ENCODE measurements at places on chromosomes 13 and 19.

- peak; percentile 82 for DNase-seq
Observed at GRCh38 chr13:42991898-42992763, at the start of gene EPSTI1. EPSTI1 (minus strand) TSS chr13:42992241; CDS start chr13:42992165, 76 bp downstream.

- DNase-seq, result no peak
Observed at GRCh38 chr13:28494504-28494777, 487 bp downstream of the FLT1 start.

DNA sequence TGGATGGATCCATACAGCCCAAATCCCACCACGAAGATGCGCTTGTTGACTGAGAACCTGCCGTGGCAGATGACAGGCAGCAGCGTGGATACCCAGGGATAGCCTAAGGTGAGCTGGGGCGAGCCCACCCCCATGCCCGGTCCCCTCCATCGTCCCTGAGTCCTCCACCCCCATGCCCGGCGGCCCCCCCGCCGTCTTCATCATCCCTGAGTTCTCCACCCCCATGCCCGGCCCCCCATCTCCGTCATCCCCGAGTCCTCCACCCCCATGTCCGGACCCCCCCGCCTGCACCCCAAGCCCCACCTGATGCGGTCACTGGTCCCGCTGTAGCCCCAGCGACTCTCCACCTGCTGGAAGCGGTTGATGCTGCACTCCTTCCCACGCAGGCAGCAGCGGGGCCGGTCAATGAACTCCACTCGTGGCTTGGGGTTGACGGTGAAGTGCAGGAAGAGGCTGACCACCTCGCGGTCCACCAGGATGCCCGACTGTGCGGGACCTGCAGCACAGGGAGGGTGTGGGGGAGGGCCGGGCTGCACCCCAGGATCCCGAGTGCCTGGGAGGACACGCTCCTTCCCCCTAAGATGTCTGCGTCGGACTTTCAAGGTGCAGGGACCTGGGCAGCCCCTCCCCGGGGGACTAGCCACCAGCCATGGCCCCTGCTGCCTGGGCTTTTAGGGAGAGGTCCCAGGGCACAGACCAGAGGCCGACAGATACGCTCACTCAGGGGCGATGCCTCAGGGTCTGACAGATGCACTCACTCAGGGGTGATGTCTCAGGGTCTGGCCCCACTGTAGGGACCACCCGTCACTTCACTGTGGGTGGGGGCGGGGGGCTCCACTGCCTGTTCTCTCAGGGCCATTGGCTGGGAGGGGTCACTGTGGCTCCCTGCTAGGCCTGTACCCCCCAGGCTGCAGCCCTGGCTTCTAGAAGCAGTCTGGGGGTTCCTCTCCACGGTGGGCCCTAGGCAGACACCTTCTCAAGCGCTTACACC, 28.0 kb downstream of the BTBD2 start:
- no peak for DNase-seq

DNA sequence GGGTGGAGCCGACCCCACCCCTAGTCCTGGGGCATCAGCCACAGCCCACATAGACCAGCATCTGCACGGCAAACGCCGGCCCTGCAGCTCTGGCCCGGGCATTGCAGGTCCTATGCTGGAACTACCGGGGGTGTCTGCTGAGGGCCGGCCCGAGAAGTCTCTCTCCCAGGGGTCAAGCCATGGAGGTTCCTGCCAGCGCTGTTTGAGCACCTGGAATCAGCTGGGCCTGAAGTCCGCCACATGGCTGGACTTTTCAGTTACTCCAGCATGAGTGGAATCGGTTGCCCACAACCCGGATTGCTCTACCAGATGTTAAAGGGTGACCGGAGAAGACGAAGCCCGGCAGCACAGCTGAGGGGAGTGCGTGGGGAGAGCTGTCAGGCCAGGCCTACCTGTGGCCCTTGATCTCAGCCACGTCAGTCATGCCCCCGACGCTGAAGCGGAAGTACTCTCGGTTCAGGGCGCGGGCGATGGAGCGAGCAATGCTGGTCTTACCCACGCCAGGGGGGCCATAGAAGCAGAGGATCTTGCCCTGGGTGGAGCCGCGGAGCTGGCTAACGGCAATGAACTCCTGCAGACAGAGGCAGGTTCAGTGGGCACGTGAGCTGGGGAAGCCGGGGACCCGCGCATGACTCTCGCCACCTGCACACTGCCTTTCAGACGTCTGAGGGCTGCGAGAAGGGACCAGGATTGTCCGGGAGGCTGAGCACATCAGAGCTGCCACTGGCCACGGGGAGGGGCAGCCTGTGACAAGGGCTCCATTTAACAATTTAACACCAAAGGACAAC, 8.7 kb downstream of the RPL36 start:
- no peak for DNase-seq

DNA sequence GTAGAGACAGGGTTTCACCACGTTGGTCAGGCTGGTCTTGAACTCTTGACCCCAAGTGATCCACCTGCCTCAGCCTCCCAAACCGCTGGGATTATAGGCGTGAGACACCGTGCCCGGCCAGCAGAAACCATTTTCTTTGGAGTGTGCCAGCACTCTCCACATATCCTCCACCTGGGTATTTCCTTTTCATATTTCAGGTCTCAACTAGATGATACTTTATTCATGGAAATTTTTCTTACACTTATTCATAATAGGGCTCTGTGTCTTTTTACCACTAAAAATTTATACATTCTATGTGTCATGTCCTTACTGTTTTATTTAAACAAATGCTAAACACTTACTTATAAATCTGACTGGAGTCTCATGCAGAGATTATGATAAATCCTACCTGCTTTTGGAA, 305.9 kb downstream of the PCDH20 start:
- DNase-seq, result no peak

DNA sequence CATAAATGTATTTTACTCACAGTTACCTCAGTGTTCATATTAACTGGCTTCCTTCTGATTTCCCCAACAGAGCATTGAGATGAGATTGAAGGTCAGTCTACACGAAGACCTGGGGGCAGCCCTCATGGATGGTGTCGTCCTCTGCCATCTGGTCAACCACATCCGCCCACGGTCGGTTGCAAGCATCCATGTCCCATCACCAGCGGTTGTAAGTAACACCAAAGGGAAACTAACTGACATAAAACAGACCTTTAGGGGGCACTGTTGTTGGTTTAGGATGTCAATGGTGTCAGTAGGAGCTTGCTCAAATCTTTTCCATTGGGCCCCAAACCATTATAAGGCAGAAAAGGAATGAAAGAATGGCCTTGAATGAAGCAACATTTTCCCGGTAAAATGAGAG, 68.2 kb downstream of the ESD start:
- DNase-seq, result no peak

DNA sequence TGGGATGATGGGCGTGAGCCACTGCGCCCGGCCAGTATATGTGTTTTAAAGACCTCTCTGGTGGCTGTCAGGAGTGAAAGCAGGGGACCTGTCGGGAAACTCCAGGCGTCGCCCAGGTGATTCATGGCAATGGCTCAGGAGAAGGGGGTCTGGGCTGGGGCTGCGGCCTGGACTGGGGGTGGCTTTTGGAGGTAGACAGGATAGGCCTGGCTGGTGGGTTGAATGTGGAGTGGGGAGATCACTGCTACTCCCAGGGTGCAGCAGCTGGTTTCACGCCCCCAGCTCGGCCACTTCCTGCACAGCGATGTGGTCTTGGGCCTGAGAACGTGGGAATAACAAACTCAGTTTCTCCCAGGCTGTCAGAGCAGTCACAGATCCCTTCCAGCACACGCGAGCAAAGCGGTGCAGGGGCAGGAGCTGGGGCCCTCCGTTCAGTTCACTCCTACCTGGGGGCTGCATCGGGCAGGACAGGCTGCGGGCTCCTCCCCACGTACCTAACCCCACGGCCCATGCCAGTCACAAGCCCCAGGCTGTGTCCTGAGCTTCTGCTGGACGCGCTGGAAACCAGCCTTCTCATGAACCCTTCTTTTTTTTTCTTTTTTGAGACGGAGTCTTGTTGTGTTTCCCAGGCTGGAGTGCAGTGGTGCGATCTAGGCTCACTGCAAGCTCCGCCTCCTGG, 18.9 kb downstream of the KDM4B start:
- no peak for DNase-seq

- peak; percentile 50 for DNase-seq
Observed at GRCh38 chr19:42386974-42387707, 3.0 kb downstream of the CNFN start.

DNA sequence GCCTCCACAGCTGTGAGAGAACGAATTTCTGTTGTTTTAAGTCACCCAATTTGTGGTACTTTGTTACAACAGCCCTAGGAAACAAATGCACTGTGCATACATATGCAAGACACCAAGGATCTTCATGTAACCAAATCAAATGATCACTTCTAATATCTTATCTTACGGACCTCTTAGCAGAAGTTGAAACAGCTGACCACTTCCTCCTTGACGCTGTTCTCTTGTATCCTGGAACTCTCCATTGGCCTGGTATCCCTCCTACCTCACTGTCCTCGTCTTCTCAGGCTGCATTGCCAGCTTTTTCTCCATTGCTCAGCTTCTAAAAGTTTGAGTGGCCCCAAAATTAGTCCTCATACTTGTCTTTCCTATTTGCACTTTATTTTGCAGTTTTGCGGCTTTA, 200.4 kb downstream of the DLEU7 start:
- DNase-seq, result no peak

GRCh38 chr13:51004918-51005460, 95.4 kb downstream of the RNASEH2B start:
- DNase-seq, result no peak

GRCh38 chr13:73136776-73137175, 78.0 kb downstream of the KLF5 start:
- DNase-seq, result no peak

DNA sequence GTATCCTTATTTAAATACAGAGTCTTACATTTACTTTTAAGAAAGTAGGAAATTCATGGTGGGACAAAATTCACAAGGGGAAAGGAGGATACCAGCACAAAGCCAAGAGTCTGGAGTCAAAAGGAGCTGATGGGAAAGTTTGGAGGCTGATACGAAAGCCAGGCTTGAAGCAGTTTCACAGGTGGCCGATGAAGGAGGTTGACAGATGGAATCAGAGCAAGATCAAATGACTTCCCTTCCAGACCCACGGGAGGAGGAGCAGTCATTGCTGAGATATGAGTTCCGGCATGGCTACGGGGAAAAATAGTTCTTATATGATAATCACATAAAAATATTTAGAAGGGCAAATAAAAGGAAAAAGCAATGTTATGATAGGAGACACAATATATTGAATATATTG, 65.0 kb downstream of the DGKH start:
- DNase-seq, result no peak

GRCh38 chr19:19049406-19049805, 14.4 kb upstream of the SLC25A42 start:
- DNase-seq, result no peak

GRCh38 chr13:77456271-77456670, 79.2 kb upstream of the SCEL start:
- no peak for DNase-seq

DNA sequence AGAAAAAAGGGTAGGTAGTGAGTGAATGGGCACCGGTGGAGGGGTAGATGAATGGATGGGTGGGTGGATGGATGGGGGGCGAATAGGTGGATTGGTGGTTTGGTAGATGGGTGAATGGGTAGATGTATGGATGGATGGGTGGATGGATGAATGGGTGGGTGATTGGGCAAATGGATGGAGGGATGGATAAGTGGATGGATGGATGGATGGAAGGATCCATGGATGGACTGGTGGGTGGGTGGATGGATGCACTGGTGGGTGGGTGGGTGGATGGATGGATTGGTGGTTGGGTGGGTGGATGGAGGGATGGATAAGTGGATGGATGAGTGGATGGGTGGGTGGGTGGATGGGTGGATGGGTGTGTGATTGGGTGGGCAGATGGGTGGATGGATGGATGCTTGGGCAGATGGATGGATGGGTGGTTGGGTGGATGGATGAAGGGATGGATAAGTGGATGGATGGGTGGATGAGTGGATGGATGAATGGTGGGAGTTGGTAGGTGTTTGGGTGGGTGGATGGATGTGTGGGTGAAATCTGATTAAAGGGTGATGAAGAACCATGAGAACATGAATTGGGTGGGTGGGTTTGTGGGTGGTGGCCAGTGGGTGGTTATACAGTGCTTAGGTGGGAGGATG, 2.3 kb downstream of the ANKRD24 start:
- DNase-seq, result no peak

DNA sequence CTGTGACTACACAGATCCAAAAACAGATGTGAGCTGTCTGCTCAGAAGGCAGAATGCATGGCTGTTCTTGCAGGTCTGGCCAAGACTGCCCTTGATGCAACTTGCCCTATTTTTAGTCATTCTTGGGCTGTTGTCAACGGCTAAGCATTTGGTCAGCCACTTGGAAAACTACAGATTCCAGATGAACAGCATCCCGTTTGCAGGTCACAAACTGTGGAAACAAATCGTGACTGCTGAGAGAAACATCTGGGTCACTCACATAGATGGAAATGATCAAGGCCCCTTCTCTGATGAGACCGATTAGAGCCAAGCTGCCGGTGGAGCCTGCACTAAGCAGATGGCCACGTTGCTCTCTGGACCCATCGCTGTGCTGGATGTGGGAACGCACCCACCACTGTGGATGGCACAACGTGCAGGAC, 15.4 kb upstream of the METTL21C start:
- DNase-seq, result no peak

DNA sequence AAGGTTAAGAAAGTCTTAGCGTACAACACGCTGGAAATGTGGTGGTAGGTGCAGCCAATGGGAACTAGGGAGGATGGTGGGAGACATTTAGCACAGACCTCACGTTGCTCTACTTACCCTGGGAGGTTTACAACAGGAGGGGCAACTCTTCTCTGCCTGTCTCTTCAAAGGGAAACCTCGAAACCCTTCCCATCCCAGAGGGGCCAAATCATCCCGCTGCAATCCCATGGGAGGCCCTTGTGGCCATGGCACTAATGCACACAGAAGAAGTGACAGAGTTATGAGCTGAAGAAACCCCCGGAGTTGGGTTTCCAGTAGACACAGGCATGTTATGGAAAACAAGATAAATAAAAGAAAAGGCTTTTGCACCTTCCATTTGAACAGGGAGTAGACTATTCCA, 35.6 kb downstream of the SHISA2 start:
- DNase-seq, result no peak

DNA sequence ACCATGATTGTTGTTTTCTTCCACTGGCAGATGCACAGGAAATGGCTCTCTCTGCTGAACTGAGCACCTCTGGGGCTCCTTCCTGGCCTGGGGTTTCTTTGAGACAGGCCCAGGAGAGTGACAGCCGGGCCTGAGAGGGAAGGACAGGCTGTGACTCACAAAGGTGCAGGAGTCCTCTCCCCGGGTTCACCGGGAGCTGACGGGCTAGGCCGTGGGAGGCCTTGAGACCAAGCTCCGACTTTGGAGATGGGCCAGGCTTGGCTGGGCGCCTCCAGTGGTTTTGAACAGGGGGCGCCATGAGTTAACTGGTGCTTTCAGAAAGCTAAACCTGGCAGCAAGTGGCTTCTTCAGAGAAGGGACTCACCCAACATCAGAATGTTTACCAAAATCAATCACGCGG, 143.4 kb downstream of the URI1 start:
- DNase-seq, result no peak

Measured in activated CD4-positive, alpha-beta T cell treated with anti-CD3 and anti-CD28 coated beads for 1 hour (primary cell).